ENCODE measurements at places on chromosomes 6 and 20. TPM values are rescaled to one million over a fixed set of nuclear protein-coding genes. Genes with fewer than 3 reads are reported as not detected.

STMND1 gene
- not detected for total RNA-seq

SERPINB1 gene
- 55.1 TPM for total RNA-seq

BMP7 gene
- not detected for total RNA-seq

ARMH2 gene
- 1.7 TPM for total RNA-seq

C4B gene
- total RNA-seq = 3.5 TPM

MLN gene
- total RNA-seq = not detected

KHDC1L gene
- total RNA-seq = not detected

PPP1R16B gene
- total RNA-seq = 65.1 TPM

All from activated CD8-positive, alpha-beta T cell treated with anti-CD3 and anti-CD28 coated beads, Interleukin-2, amount 10 ng/mL, durations not matched to agents 7 days and 5 days (primary cell).